CD4-positive, CD25-positive, alpha-beta regulatory T cell (primary cell): ENCODE measurements at places on chromosomes 6 and 20. TPM values are rescaled to one million over a fixed set of nuclear protein-coding genes. Genes with fewer than 3 reads are reported as not detected.

The FAM209A gene
- 6.1 TPM for total RNA-seq

The MDFI gene
- not detected for total RNA-seq

The COL12A1 gene
- total RNA-seq, result 0.37 TPM

DNA sequence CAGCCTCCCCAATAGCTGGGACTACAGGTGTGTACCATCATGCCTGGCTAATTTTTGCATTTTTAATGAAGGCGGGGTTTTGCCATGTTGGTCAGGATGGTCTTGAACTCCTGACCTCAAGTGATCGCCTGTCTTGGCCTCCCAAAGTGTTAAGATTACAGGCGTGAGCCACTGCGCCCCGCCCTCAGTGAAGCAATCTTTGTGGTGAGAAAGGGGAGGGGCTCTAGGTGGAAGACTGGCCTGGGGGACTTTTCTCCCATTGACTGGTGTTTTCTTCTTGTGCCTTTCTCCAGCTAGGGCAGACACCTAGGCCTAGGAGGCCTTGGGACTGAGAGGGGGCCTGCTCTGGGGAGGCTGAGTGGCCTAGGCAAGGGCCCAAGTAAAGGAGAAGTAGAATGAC, 84.1 kb downstream of the DNAAF9 start:
- no peak for DNase-seq

- no peak for DNase-seq
Measured at GRCh38 chr6:4781967-4782575, 5.9 kb downstream of the CDYL start.
